ENCODE measurements at places on chromosomes 2 and 18. TPM values are rescaled to one million over a fixed set of nuclear protein-coding genes. Genes with fewer than 3 reads are reported as not detected.

GRCh38 chr18:25621144-25621543, 269.2 kb upstream of the ZNF521 start:
- DNase-seq: no peak

FNDC4 gene
- total RNA-seq: 13.9 TPM

- no peak for DNase-seq
Measured at GRCh38 chr2:120699292-120699691, 36.4 kb upstream of the GLI2 start.

EDAR gene
- total RNA-seq: 4.9 TPM

NETO1 gene
- total RNA-seq: not detected

MBD2 gene
- total RNA-seq: 46.2 TPM

- no peak for DNase-seq
Measured at GRCh38 chr2:119197126-119197405, 26.6 kb upstream of the STEAP3 start.

EFR3B gene
- under 0.01 TPM for total RNA-seq

THSD7B gene
- 0.97 TPM for total RNA-seq

APCDD1 gene
- 76.5 TPM for total RNA-seq

- no peak for DNase-seq
Measured at GRCh38 chr2:122368576-122369243, 613.3 kb downstream of the TSN start.

DNA sequence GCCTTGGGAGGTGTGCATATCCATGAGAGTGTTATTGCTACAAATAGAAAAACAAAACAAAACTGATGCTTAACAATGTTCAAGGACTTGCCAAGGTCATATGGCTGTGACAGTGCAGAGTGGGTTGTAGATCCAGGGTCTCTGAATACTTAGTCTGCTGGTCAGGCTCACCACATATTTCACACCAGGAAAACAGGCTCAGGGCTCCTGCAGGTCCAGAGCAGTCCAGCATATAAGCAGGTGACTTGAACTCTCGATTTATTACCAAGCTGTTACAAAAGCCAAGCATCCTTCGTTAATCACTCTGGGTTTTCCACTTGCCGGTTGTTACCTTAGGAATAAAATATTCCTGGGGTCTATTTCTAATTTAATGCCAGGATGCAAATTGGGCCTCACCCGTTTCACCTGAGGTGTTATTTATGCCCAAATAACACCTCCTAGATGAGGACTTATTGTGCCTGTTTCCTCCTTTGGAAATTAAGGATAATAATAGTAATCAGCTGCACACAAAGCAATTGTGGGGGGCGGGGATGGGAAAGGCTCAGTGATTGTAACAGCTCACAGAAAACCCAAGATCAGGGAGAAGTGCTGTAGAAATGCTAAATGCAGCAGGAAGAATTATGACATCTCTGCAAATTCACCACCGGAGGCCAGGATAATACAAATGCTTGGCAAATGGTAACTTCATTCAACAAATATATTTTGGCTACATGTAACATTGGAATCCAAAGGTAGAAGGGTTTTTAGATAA, 72.9 kb downstream of the TMEM182 start:
- DNase-seq: no peak

DNA sequence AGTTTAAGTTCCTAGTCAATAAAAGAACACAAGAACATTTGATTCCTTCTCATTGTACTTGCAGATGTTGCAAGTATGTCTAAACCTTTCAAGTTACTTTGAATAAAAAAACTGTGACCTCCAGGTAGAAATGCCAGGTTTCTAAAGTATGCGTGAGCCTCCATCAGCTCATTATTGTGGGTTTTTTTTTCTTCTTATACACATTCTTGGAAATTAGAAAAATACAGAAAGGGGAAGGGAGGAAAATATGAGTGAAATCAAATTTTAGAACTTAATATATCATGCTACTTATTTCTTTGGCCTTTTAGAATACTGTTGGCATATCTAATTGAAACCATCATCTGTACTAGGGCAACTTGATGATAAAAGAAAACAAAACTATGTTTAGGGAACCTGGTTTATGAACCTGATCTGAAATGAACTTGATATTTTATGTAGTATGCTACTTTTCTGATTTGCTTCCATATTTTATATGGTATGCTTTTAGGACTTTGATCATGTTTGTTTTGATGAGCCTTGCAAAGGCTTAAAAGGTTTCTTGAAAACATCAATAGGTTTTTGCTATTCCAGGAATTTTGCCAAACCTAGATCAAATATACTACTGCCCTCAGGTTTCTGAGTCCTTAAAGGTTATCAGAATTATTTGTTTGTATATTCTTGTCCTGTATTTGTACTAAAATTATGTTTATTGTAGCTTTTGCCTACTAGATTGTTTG, 130.7 kb upstream of the MAP3K20 start:
- no peak for DNase-seq

DNA sequence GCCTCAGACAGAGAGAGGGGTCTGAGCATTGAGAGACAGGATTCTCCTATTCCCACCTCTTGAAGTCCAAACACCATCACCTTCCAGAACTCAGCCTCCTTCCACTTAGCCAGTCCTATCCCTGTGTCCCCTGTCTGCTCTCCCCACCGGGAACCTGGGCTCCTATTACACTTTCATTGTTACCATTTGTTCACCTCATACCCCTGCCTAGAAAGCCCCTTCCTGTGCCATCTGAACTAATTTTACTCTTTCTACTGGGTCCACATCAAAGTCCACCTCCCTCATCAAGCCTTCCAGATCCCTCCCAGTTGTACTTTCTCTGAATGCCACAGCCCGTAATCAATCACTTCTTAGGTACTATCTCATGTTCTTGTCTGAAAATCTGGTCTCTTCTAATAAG, 220.6 kb downstream of the ZBTB7C start:
- no peak for DNase-seq

SLC14A1 gene
- 0.53 TPM for total RNA-seq

- no peak for DNase-seq
Measured at GRCh38 chr18:9726175-9726574, 18.1 kb downstream of the RAB31 start.

GRCh38 chr2:90207454-90208058, 1516.1 kb downstream of the RPIA start:
- DNase-seq: no peak

RSAD2 gene
- 4.3 TPM for total RNA-seq

DNA sequence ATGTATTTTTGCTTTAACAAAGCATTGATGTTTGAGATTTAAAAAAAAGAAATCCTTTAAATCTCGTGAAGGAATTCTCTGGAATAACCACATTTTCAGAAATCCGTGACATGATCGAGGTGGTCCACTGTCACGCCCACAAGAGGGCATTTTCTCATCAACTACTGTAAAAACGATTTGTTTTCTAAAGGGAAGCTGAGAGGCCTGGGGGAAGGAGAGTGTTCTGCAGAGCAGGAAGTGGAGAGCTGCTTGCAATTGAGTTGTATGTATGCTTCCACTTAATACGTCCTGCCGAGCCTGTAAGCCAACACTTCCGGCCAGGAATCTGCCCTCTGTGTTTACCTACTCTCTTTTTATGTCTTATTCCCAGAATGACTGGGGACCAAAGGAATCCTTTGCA, 19.4 kb downstream of the KLHL29 start:
- DNase-seq: no peak

OR6B2 gene
- not detected for total RNA-seq

NCKAP5 gene
- 5.0 TPM for total RNA-seq

KCNK3 gene
- total RNA-seq: 0.95 TPM

DNA sequence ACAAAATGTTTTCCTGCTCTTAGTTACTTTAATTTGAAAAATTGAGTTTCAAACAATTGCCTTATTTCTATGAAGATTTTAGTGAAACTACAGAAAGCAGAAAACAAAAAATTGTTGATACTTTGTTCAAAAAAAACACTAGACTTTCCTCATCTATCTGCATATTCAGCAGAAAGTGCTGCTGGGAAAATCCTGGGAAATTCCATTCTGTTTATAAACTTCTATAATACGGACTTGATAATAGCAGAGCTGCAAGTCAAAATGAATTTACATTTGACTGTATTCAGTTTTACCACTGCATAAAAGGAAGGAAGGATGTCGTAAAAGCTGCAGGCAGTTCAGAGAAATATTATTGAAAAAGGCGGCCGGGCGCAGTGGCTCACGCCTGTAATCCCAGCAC, 24.9 kb upstream of the ERICH2 start:
- no peak for DNase-seq

- no peak for DNase-seq
Measured at GRCh38 chr2:21381421-21381820, 257.7 kb downstream of the TDRD15 start.

PCARE gene
- total RNA-seq: not detected

- no peak for DNase-seq
Measured at GRCh38 chr2:105820691-105821090, 76.0 kb downstream of the NCK2 start.

GRCh38 chr18:70207181-70207580, 1.7 kb upstream of the RTTN start:
- DNase-seq: no peak

DNA sequence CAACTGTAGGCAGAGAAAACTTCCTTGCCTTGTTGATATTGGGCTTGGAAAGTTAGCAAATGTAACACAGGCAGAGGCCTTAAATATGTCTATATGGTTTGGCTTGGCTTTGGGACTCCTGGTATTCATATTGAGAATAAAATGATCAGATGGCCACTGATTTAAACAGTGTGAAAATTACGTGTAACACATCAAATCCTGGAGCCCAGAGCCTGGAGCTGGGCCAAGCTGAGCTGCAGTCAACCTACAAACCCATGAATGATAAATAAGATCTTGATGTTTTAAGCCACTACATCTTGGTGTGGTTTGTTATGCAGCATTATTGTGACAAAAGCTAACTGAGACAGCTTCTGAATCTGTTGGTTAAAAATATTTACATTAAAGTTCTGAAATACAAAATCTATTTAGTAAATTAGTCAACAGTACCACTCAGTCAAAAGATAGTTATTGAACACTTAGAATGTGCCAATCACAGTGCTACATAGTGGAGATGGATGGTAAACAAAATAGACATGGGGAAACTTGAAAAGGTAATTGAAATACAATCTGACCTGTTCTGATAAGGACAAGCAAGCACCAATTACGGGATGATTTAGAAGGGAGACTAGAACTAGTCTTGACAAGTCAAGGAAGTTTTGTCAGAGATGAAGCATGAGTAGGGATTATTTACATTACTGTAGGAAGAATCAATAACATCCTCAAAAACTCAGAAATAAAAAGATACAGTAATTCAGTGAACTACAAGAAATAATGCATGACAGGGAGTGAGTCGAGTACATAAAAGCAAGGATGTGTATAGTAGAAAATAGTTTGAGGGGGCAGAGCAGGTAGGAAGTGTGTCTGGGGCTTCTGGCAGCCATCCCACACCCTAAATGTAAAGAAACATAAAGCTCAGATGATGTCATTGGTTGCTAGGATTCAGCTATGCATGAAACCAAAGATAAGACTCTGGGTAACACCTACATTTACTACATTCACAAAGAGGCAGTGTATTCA, 157.7 kb downstream of the HNMT start:
- no peak for DNase-seq

KLHL30 gene
- 0.09 TPM for total RNA-seq

GRCh38 chr2:189409647-189410046, 31.6 kb upstream of the WDR75 start:
- DNase-seq: no peak

DNA sequence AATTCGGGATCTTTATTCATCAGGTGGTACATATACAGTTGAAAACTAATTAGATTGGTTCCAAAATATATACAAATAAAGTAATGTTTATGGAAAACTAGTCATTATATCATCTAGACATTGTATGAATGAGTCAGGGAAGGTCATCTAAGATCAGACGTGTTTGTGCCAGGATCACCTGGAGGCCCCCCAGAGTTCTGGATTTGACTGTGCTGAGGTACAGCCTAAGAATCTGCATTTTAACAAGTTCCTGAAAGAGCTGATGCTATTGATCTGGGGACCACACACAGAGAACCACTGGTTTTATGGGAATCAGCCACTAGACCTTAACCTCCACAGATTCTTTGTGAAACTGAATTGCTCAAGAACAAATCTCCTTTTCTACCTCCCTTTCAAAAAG, 43.2 kb downstream of the PARD6G start:
- no peak for DNase-seq

EVX2 gene
- total RNA-seq: not detected

DNA sequence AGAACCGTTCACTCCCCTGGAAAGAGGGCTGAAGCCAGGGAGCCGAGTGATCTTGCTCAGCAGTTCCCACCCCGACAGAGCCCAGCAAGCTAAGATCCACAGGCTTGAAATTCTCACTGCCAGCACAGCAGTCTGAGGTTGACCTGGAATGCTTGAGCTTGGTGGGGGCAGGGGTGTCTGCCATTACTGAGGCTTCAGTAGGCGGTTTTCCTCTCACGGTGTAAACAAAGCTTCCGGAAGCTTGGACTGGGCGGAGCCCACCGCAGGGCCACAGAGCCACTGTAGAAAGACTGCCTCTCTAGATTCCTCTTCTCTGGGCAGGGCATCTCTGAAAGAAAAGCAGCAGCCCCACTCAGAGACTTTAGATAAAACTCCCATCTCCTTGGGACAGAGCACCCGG, 180.8 kb downstream of the WDR7 start:
- DNase-seq: no peak

DNA sequence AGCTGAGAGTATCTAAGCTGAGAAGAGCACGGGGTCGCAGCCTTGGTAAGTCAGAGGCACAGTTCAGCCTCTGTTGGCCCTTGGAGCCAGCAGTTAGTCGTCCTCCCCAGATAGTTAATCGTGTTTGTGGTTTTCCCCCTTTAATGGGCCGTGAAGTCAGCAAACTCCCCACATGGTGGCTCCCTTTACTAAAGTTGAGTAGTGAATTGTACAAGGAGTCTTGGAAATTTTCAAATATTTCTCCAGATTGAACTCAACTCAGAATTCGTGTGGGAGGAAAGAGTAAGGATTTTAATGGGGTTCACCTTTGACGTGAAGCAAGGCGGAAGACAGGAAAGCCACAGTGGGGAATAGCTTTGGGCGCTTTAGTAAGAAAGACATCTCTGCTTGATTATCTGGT, 2.4 kb upstream of the ADCYAP1 start:
- no peak for DNase-seq

All from esophagus squamous epithelium (tissue), 5 donors.